Activated CD4-positive, alpha-beta memory T cell treated with anti-CD3 and anti-CD28 coated beads, Interleukin-2, amount 10 ng/mL, durations not matched to agents 7 days and 5 days (primary cell): ENCODE measurements at places on chromosomes 13 and 19.
A peak's percentile ranks its signal among the peaks of the same experiment; 100 is the strongest.

DNA sequence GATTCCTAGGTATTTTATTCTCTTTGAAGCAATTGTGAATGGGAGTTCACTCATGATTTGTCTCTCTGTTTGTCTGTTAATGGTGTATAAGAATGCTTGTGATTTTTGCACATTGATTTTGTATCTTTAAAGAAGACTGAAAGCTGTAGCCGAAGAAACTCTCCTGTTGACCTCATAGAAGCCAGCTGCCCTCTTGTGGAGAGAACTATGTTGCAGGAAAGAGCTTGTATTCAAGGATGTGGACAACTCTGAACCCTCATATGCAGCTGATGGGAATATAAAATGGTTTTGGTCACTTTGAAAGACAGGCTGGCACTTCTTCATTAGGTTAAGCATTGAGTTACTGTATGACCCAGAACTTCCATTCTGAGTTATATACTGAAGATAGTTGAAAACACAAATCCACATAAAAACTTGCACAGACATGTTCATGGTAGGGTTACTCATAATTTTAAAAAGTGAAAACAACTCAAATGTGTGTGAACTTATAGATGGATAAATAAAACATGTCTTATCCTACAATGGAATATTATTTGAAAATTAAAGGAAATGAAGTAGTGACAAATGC is 65.8 kb upstream of the SLITRK6 start:
- H3K4me3 ChIP-seq: no peak overlapping the region
- no peak for DNase-seq
- H3K27me3 ChIP-seq: no peaks in the 10 kb centered on the region
- no peak overlapping the region for H3K27ac ChIP-seq

- H3K27ac ChIP-seq: no peak overlapping the region
- H3K4me3 ChIP-seq: no peak overlapping the region
- H3K4me1 ChIP-seq: no peaks in the 10 kb centered on the region
- no peaks in the 10 kb centered on the region for H3K27me3 ChIP-seq
Observed at GRCh38 chr13:39770221-39771090, 115.0 kb downstream of the COG6 start.

- no peaks in the 10 kb centered on the region for H3K27me3 ChIP-seq
- no peak for DNase-seq
- H3K4me3 ChIP-seq: no peak overlapping the region
Observed at GRCh38 chr13:27535546-27535945, 84.8 kb downstream of the LNX2 start.

DNA sequence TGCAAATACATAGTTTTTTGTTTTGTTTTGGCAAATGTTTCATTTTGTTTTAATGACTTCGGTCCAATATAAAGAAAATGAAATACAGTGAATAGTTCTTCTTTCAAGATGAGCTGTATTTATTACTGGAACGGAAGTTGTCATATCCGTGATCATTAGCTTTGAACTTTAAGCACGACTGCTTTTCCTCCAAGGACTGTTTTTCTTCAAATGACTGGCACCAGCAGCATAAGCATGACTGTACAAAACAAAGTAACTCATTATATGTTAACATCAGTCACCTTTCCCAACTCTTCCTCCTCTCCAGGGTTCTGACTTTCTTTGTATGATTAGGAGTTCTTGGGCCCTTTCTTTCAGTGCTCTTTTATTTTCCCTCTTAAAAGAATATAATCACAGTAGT is 20.5 kb downstream of the EDNRB start:
- no peak overlapping the region for H3K4me3 ChIP-seq
- no peak overlapping the region for H3K27ac ChIP-seq
- no peaks in the 10 kb centered on the region for H3K36me3 ChIP-seq
- DNase-seq: no peak
- H3K4me1 ChIP-seq: no peaks in the 10 kb centered on the region
- no peaks in the 10 kb centered on the region for H3K27me3 ChIP-seq

- no peaks in the 10 kb centered on the region for H3K27me3 ChIP-seq
- H3K36me3 ChIP-seq: no peaks in the 10 kb centered on the region
- DNase-seq: no peak
- H3K4me3 ChIP-seq: no peak overlapping the region
- H3K27ac ChIP-seq: no peak overlapping the region
Observed at GRCh38 chr13:65600702-65601101, 1629.4 kb downstream of the PCDH9 start.

- H3K36me3 ChIP-seq: peaks cover 51% of the 10 kb centered on the region
- DNase-seq: no peak
- H3K4me3 ChIP-seq: no peak overlapping the region
- no peak overlapping the region for H3K27ac ChIP-seq
Observed at GRCh38 chr13:106560821-106561220, 7.1 kb downstream of the ARGLU1 start.

- H3K4me1 ChIP-seq: peaks cover 53% of the 10 kb centered on the region
- H3K27me3 ChIP-seq: no peaks in the 10 kb centered on the region
- H3K27ac ChIP-seq: no peak overlapping the region
- no peak for DNase-seq
- H3K36me3 ChIP-seq: peaks cover 7% of the 10 kb centered on the region
Observed at GRCh38 chr13:21326155-21327031, 132.7 kb downstream of the ZDHHC20 start.

DNA sequence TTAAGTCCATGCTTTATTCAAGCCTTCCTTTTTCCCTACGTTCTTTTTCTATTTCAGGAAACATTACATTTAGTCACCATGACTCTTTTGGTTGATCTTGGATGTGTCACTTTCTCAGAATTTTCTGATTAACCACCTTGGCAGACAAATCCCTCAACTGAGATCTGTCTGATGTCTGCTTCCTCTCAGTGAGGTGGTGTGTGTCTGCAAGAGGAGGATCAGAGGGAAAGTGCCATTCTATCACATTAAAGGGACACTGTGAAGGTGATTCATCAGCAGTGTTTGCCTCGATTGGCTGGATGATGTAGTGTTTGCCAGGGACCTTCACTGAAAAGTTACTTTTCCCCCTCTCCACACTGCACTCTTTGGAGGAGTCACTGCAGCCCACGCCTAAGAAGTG is 3.0 kb upstream of the CCNP start:
- no peak overlapping the region for H3K27ac ChIP-seq
- DNase-seq: no peak
- H3K4me3 ChIP-seq: no peak overlapping the region
- no peaks in the 10 kb centered on the region for H3K36me3 ChIP-seq
- H3K4me1 ChIP-seq: peaks cover 17% of the 10 kb centered on the region
- peaks cover 37% of the 10 kb centered on the region for H3K27me3 ChIP-seq

DNA sequence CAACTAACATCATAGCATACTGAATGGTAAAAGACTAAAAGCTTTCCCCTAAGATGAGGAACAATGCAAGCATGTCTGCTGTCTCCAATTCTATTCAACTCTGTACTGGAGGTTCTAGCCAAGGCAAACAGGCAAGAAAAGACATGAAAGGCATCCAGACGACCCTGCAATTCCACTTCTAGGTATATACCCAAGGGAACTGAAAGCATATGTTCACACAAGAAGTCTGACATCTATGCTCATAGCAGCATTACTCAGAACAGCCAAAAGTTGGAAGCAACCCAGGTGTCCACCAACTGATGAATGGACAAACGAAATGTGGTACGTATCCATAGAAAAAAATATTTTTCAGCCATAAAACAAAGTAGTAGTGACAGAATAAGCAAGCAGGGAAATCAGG is 39.1 kb downstream of the PEPD start:
- peaks cover 6% of the 10 kb centered on the region for H3K36me3 ChIP-seq
- H3K27ac ChIP-seq: no peak overlapping the region
- no peaks in the 10 kb centered on the region for H3K4me1 ChIP-seq
- H3K27me3 ChIP-seq: no peaks in the 10 kb centered on the region

DNA sequence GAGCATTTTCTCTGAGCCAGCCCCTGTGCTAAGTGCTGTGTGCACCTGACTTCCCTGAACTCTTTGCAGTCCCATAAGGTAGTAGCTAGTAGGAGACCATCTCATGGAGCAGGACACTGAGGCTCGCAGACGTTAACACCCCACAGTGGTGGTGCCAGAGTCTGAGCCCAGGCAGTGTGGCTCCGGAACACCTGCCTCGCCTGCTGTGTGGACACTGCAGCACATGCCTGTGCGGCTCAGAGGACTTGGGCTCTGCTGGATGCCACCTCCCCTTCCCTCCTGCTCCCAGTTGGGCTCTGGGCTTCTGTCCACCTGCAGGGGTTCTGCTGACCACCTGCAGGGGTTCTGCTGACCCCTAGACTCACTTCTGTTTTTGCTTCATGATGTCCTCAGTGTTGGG is 27.0 kb upstream of the SIGLEC11 start:
- DNase-seq: no peak
- no peak overlapping the region for H3K4me3 ChIP-seq
- H3K27ac ChIP-seq: no peak overlapping the region
- H3K4me1 ChIP-seq: peaks cover 2% of the 10 kb centered on the region
- peaks cover 41% of the 10 kb centered on the region for H3K36me3 ChIP-seq
- no peaks in the 10 kb centered on the region for H3K27me3 ChIP-seq

DNA sequence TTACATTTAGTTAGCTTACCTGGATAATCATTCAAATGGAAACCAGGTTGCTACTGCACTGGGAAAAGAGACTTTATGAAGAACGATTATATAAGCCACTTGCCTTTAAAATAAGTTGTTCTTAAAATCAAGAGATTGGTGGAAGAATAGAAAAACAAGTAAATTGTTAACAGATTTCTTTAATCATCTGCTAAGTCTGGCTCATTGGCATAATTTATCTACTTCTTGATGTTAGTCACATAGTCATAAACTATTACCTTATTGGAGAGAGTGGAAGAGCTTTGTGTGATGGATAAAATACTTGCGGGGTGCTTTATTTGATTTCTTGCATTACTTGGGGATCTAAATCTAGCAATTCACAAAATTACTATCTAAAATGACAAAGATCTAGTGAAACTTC is 6.8 kb downstream of the LSM14A start:
- DNase-seq: no peak
- peaks cover 72% of the 10 kb centered on the region for H3K4me1 ChIP-seq
- peaks cover 48% of the 10 kb centered on the region for H3K36me3 ChIP-seq
- H3K27me3 ChIP-seq: no peaks in the 10 kb centered on the region
- H3K4me3 ChIP-seq: no peak overlapping the region

- H3K4me3 ChIP-seq: peak overlapping the region; percentile 27
- DNase-seq: no peak
- H3K27me3 ChIP-seq: peaks cover 14% of the 10 kb centered on the region
- peaks cover 15% of the 10 kb centered on the region for H3K36me3 ChIP-seq
- H3K27ac ChIP-seq: peak overlapping the region; percentile 67
Observed at GRCh38 chr19:6593651-6594416, 2.9 kb upstream of the CD70 start.
